Frontal cortex (tissue), 4 donors: ENCODE measurements at places on chromosomes 3 and 15. TPM values are rescaled to one million over a fixed set of nuclear protein-coding genes. Genes with fewer than 3 reads are reported as not detected.
A peak's percentile ranks its signal among the peaks of the same experiment; 100 is the strongest.

GRCh38 chr3:146566138-146566537 is 21.7 kb upstream of the PLSCR1 start:
- DNase-seq: no peak

- no peak for DNase-seq
These were observed 234.8 kb downstream of the CADM2 start for GRCh38 chr3:85193565-85193964.

DNA sequence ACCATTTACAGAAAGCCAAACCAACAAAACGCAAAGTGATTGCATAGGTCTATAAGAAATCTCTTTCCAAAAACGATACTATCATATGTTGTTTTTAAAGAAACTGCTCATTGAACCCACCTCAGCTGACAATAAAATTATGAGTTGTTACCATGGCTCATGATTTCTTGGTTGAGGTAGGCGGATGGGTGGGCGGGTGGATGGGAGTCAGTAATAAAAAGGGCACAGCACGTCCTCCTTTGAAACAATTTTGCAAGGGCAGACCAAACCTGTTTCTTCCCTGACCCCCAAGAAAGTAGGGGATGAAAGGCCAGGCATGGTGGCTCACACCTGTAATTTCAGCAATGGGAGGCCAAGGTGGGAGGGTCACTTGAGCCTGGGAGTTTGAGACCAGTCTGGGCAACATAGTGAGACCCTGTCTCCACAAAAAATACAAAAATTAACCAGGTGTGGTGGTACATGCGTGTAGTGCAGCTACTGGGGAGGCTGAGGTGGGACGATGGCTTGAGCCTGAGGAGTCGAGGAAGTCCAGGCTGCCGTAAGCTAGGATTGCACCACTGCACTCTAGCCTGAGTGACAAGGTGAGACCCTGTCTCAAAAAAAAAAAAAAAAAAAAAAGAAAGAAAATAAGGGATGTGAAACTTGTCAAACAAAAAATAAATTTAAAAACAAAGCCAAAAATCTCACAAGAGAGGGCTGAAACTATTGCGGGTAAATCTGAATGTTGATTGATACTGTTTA is 2.1 kb downstream of the ABHD10 start:
- no peak for DNase-seq

GRCh38 chr3:195570344-195570743 is 13.4 kb downstream of the APOD start:
- no peak for DNase-seq

- DNase-seq: peak; percentile 62
These were observed 753 bp downstream of the ITGB5 start for GRCh38 chr3:124886168-124887056.

GRCh38 chr3:177068967-177069366 is 128.3 kb downstream of the TBL1XR1 start:
- no peak for DNase-seq

GRCh38 chr15:43795997-43796396 is 3.9 kb downstream of the SERF2 start:
- DNase-seq: no peak

DNA sequence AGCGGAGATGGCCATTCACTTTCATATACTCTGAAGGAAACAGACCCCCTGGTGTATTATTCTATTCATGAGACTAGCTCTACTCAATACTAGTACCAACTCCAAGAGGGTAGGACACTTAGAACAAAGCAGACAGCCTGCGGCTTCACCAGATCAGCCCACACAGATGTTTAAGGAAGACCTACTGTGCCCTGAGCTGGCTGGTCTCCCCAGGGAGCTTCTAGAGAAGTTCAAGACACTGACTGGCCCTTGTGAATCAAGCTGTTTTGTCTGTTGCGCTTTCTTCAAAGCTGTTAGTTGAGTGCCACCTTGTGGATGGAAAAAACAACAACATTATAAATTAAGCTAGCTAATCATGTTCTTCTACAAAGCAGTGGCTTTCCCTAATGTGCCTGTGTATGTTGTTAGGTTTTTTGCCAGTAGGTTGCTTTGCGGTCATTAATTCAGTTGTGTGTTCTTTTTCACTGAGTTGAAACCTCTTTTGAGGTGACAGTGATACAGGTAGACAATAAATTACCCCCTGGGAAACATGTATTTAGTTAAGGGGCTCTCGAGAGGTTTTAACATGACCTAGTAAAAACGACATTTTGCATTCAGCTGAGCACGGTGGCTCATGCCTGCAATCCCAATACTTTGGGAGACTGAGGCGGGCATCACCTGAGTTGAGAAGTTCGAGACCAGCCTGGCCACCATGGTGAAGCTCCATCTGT is 64.2 kb upstream of the MYZAP start:
- peak; percentile 16 for DNase-seq

DNA sequence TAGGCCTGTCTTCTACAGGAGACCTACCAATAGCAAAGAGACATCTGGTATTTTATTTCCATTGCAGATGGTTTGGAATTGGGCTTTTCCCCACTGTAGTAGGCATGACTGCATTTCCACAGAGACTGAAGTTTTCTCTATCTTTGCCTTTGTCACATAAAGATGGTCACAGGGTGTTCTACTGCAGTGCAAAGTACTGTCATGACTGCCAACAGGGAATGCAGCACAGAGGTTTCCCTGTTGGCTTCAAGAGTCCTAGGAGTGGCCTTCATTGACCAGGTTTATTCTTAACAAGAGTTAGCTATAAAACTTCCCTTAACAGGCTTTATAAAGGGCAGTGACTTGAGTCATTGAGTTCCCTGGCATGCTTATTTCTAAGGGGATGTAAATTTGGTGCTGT is 36.8 kb upstream of the TM4SF4 start:
- DNase-seq: no peak

GRCh38 chr3:41498847-41499246 is 299.5 kb downstream of the CTNNB1 start:
- DNase-seq: no peak

- DNase-seq: no peak
These were observed 92.3 kb downstream of the FOXP1 start for GRCh38 chr3:71491154-71491752.

DNA sequence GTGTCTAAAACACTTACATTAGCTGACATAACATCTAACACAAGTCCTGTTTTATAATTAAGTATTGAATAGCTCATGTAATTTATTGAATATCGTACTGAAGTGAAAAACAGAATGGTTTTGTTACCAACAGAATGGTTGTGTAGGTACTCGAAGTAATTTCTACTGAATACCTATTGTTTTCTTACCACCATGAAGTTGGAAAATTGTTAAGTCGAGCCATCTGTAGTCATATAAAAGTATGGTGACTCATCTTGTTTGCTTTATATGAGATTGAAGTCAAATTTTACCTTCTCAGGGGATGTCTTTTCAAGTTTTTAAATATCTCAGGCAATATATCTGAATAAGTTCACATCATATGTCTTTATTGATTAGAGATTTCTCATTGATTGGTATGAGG is 37.6 kb downstream of the PIAS1 start:
- no peak for DNase-seq

DNA sequence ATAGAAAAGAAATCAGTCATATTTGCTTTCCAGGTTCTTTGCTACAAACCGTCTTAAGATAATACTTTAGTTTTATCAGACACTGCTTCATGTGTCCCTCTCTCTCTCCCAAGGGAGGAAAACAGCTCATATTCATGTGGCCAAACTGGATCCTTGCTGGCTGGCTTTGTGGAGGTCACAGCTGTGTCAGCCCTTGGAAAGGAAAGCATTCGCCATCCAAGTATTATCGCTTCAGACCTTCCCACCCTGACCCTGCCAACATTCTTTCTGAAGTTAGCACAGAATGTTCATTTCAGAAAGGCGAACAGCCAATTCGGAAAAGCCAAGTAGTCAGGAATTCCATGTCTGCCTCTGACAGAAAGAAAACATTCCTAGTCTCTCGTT is 213.6 kb downstream of the FEZF2 start:
- DNase-seq: no peak

Gene SNX22
- 7.7 TPM for total RNA-seq

Gene SAMMSON
- total RNA-seq: not detected

Gene CNOT10
- total RNA-seq: 47.7 TPM

Gene NRG4
- not detected for total RNA-seq

Gene NR2E3
- not detected for total RNA-seq
